ENCODE measurements at places on chromosomes 3 and 15.

DNA sequence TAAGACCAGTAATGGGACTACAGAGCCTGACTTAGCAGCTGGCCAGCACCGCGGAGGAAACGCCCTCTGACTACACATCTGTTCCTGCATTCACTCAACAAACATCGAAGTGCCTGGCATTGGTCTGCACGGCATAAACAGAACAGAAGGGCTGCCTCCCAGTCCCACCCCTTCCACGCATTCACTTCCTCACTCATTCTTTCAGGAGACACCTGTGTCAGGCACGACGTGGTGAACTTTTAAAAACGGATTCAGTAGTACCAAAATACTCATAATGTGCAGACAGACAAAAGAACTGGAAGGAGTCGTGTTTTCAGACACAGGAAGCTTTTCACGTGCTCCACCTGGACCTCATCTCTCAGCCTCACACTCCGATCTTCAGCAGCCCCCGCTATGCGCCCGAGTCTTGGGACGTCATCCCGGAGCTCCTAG lies 123.3 kb downstream of the XXYLT1 start:
- no peak for DNase-seq

- no peak for DNase-seq
Measured at GRCh38 chr3:150303768-150304167, 104.3 kb upstream of the TSC22D2 start.

- DNase-seq = no peak
Measured at GRCh38 chr15:59739557-59740186, 50.6 kb upstream of the BNIP2 start.

- no peak for DNase-seq
Measured at GRCh38 chr3:45486926-45487325, 98.5 kb downstream of the LARS2 start.

DNA sequence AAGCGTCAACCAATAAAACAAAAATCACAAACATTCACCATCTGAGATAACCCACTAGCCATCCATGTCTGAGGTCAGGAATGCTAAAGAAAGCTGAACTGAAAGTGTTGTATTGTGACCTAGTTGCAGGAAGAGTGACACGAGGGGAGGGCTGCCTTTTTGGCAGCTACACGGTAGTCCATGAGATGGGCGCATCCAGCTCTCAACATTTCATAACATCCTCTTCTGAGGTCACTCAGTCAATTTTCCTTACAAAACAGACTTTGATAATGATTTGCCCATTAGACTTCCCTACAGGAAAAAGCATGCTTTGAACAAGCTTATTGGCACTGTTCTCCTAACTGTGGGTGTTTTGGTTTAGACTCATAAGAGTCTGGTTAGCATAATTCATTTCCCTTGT lies 15.4 kb upstream of the SHF start:
- DNase-seq = no peak

DNA sequence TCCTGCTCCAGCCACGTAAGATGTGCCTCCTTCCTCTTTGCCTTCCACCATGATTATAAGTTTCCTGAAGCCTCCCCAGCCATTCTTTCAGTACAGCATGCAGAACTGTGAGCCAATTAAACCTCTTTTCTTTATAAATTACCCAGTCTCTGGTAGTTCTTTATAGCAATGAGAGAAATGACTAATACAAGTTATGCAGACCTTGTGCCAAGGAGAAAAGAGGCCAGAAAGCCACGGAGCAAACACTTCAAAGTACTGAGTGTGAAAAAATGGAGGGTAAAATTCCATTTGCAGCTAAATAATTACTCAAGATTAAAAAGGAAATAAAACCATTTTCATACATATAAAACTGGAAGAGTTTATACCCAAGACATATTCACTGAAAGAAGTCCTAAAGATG lies 213.6 kb upstream of the LINGO1 start:
- DNase-seq = no peak

DNA sequence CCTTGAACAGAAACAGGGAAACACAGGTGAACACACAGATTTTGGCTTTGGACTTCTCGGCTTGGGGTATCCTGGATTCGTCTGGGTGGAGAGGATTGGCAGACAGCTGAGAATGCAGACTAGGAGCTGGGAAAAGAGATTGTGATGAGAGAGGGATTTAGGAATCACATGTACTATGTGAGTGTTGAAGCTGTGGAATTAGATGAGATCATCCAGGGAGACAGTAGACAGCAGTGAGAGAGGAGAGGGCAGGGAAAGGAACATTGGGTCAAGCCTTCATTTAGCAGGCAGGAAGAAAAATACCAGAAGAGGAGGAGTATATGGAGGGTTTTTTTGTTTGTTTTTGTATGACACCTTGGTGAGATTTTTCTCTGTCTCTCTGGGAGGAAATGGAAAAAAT lies 262.1 kb upstream of the TBL1XR1 start:
- no peak for DNase-seq

DNA sequence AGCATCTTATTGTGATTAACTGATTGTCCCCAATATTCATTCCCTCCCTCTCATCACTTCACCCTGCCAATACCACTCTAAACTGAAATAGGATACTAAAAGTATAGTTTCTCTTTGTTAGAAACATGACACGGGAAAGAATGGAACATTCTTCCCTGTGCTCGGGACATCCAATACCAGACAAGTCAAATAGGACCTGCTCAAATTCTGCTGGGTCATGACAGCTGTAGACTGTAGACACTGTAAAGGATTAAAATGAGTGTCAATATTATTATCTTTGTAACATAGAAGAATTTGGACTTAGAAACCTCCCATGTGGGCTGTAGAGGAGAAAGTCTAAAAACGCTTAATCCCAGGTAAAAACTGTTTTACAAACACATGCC lies 315.0 kb upstream of the NR2E3 start:
- DNase-seq = no peak

- DNase-seq = no peak
Measured at GRCh38 chr3:50095352-50095998, 6.8 kb downstream of the RBM5 start.

DNA sequence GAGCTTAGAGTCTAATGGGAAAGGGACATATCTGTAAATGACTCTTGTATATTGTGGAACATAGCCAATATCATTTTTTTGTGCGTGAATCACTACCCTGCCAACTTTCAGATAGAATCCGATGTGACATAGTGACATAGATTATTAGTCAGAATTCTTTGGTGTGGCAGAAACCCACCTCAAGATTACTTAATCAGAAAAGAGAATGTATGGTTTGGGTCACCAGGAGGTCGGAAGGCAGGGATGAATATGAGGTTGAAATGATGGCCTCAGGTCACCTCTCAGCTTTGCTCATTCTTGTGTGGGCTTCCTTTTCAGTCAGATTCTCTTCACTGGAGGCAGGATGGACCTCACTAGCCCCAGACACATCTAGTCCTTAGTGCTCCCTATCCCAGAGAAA lies 41.4 kb downstream of the SNAPC5 start:
- DNase-seq = no peak

DNA sequence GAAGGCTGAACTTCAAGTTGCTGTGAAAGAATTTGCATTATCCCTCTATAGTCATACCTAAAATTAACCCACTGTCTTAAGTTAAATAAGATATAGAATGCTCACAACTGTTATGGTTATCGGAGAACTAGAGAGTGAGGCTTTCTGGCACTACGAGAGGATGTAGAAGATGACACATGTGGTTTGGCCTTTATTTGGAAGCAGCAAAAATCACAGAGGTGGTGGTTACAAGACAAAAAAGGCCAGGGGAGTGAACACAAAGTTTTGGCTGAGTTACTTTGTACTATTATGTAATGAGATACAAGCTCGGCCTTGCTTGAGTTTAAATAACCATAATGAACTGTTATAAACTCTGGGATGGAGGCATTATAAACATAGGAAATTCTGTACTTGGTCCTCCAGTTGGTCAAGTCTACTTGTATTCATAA lies 78.3 kb upstream of the ICE2 start:
- no peak for DNase-seq

DNA sequence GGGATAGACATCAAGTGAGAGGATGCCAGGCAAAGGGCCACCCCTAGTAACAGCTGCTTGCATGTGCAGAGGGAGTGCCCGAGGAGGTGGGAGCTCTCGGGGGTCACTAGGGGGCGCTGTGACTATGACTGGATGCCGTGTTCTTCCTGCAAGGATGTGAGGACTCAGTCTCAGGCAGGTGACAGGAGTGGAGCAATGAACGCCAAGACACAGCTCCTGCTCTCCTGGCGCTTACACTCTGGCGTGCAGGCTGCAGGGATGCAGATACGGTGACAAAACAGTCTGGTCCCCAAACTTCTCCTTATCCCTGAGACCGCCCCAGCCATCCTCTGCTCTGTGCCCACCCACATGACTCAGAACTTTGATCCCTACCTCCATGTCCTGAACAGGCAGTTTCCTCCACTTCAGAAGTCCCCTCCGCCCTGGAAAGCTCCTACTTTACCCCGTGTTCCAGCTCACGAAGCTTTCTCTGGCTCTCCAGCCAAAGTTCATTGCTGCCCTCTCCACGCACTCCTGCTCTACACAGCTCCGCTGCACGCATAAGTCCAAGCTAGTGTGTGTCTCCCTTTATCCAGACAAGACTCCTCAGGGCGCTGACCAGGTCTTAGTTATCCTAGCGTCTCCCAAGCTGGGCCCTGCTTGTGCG lies 14.7 kb downstream of the RHOV start:
- DNase-seq = no peak

- no peak for DNase-seq
Measured at GRCh38 chr15:76963596-76963995, 31.3 kb upstream of the PSTPIP1 start.

GRCh38 chr3:182116386-182116785 lies 404.7 kb downstream of the SOX2 start:
- no peak for DNase-seq

DNA sequence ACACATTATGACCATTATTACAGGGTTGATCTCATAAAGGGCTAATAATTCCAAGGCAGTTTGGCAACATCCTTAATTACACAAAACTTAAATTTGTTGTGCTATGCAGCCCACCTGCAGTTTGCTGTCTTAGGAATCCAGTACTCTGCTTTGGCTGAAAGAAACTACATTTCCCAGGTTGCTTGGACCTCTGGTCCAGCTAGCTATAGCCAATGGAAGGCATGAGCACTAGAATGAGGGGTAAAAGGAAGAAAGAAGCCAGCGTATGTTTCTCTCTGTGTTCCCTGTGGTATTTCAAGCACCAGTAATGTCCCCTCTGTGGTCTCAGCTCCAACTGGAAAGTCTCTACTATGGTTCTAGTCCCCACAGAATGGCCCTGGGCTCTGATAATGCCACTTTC lies 84.3 kb upstream of the TSC22D2 start:
- no peak for DNase-seq

DNA sequence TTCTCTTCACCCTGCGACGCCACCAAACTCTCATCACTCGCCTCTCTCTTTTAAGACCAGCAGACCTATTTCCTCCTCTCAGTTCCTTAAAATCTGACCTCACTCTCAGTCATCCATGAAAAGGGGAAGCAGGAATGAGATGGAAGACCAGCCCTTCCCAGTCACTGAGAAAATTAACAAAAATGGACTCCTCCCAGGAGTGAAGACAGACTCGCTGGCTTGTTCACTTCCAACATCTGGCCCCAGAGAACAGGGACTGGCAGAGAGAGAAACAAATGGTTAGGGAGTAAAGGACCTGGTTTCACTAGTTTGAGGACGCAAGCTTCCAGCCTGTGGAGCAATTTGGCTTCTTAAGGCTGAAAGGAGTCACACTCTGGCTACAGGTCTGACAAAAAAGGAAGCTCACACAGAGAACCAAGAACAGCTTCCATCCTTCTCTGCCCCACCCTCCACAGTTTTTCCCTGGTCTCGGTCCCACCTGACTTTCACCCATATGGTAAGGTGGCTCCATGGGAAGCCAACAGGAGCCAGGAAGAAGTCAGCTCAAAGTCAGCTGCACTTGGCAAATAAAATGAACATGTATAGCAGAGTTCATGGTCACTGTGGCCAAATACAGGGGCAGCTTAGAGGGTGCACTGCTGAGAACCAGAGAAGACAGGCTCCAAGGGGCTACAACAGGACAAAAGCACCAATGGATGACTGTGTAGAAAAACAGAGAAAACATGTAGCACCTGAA lies 57.2 kb downstream of the ITGB5 start:
- DNase-seq = no peak

- no peak for DNase-seq
Measured at GRCh38 chr15:80060356-80061006, 1.0 kb downstream of the ZFAND6 start.

DNA sequence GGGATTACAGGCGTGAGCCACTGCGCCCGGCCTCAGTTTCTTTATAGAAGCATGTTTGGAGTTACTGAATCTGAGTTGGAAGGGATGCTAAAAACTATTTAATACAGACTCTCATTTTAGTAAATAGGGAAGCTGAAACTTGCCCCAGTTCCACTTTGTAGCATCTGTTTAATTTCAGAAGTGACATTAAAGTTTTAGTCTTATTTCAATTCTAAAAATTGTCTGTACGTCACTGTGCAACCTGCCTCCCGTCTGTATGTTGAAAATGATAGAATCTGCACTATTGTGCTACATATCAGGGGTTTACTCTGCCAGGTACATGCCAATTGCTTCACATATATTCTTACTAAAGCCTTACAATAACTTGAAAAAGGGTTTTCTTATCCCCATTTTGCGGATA lies 15.3 kb downstream of the CNOT10 start:
- no peak for DNase-seq

- DNase-seq = no peak
Measured at GRCh38 chr15:77356305-77356704, 63.6 kb downstream of the PEAK1 start.

- no peak for DNase-seq
Measured at GRCh38 chr3:31522152-31522551, 10.6 kb upstream of the STT3B start.

DNA sequence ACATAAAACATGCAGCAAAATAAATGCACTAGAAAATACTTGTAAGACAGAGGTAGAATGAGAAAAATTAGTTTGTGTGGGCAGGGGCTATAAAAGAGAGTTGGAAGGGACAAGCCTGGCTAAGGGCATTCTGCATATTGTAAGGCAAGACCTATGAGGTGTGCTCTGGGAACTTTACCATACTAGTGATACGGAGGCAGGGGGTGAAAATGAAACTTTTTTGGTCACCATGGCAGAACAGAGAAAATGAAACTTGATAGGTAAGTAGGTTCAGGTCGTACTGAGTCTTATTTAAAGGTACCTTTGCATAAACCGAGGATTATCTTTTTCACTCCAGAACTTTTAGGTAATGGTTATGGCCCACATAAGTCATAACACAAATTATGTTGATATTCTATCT lies 74.7 kb upstream of the ACKR4 start:
- DNase-seq = no peak

DNA sequence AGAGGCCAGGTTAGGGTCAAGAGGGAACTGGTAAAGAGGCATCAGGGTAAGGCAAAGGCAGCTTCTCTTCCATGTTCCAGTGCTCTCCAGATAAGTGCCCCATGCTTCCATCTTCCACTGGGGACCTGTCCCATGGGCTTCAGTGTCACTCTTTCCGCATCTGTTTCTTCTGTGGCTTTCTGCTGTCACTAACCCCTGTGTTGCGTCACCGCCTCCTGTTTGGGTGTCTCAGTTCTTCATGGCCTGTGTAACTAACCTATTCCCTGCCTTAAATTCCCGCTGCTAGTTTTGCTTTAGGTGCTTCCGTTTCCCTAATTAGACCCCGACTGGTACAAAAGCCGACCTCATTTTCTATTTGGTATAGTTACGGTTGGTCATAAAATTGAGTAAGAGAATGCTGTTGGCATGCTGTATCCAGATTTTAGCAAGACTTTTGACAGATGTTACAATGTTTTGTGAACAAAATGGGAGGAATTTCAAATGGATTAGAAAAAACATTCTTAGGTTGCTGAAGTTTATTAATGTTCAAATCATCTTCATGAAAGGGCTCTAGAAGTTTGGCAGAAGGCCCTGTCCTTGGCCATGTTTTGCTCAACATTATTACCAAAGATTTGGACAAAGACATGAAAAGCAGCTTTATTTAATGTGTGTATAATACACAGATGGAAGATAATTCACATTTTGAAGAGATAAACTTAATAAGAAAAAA lies 245.3 kb downstream of the BBX start:
- no peak for DNase-seq

GRCh38 chr3:121871430-121871829 lies 22.8 kb upstream of the SLC15A2 start:
- no peak for DNase-seq

Measured in activated gamma-delta T cell (primary cell).